ENCODE measurements at places on chromosomes 1 and 21.

DNA sequence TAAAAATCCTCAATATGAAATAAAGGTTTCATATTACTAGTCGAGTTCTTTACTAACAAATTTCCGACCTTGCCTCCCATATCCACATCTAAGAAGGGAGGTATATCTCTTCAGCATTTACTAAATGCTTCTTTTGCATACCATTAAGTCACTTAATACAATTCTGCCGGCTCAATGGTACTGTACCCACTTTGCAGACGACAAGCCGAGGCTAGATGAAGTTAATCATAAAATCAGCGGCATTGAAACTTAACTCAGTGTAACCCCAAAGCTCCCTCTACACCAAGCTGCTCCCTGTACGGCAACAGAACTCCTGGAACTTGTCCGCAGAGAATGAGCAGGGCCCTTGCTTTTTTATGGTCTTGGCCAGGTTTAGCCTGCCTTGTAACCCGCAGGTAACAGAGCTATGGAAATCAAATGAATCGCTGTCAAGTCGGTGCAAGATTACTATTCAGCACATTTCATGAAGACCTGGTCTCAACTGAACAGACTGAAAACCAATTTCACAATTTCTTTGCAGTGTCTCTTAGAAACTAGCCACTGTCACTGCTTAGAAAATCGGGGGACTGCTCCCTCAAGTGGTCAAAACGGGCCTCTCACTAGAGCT lies 738 bp downstream of the INTS7 start:
- no peak for DNase-seq

- DNase-seq = no peak
Measured at GRCh38 chr1:194227161-194227560, 1040.7 kb upstream of the B3GALT2 start.

DNA sequence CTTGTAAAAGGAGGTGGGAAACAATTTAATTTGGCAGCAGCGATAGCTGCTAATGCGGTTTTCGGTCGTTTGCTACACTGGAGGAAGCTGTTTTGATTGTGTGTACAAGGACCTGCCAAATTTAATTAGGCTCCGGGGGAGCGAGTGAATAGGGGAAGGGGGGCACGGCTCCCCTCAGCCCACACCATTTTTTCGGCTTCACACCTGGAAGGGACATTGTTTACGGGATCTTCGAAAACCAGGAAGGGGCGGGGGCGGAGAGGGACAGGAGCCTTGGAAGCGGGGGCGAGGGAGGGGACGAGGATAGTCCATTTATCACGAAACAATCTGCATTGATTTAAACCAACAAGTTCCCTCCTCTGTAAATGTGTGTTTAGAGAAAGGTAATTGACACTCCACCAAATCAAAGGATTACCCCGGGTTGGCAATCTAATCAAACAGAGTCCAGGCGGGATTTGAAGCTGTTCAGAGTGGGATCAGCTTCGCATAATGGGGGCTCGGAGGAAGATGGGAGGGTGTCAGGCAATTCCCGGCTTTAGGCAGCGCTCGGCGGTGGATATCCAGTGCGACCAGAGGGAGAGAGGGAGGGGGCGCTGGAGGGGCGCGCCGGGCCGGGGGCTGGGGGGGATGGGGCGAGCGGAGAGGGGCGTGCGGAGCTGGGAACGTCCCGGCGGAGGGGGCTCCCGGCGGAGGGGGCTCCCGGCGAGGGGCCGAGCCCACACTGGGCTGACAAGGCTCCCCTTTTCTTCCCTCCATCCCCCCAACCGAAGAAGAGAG lies 9.8 kb downstream of the PAX7 start:
- DNase-seq = no peak

DNA sequence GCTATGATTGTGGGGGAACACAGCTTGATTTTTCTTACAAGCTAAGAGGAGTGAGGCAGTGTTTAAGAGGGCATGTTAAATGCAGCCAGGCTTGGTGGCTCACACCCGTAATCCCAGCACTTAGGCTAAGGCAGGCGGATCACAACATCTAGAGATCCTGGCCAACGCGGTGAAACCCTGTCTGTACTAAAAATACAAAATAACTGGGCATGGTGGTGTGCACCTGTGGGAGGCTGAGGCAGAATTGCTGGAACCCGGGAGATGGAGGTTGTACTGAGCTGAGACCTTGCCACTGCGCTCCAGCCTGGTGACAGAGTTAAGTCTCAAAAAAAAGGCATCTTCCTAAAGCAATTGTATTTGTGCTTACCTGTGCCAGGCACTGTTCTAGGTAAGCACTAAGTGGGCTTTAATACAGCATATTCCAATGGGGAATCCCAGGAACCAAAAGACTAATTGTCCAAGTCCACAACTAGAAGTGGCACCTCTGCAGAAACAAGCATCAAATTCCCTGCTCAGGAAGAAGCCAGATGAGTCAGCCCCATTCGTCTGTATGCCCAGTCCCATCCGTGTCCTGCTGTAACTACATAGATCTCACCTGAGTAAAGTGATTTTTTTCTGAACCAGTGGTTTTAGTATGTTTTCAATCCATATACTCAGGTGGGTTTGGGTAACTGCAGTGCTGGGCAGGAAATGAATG lies 4.6 kb downstream of the RCC1 start:
- DNase-seq = no peak

DNA sequence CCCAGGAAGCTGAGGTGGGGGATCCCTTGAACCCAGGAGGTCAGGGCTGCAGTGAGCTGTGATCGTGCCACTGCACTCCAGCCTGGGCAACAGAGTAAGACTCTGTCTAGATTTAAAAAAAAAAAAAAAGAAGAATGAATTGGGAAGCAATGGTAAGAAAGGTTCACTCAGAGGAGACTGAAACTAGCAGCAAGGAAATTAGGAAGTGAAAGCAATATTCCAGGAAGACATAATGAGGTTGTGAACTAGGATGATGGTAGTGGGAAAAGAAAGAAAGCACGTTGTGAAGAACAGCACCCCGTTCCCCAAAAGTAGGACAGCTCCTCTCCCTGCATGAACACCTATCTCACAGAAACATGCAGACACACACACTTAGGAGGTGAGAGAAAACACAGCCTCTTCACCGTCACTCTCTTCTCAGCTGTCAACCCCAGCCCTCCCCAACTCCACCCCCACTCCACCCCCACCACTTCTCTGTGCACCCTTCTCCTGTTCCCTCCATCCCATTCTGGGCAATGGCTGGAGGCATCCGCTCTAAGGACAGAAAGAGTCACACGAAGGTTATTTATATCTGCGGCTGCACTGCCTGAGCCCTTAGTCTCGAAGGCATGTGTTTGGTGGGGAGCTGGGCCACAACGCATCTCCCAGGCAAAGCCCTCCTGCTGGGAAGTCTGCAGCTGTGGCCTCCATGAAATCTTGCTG lies 101.8 kb upstream of the LPGAT1 start:
- DNase-seq = no peak

GRCh38 chr1:217471403-217471802 lies 159.5 kb downstream of the GPATCH2 start:
- no peak for DNase-seq

DNA sequence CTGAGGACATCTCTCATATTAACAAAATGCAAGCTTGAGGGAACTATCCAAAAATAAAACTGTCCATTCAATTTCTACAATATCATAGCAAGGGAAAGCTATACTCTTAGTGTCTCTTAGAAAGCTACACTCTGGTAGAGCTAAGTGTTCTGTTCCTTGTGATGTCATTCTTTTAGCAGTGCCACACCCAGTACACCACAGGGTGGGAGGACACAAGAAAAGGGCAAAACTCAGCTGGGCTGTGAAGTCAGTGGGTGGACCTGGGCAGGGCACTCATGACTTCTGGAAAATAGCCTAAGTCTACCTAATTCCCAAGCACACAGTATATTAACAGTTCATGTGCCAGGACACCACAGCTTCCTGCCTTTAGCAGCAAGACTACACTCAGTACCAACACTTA lies 42.2 kb upstream of the TNFSF4 start:
- DNase-seq = no peak

All from right renal cortex interstitium (tissue), 3 donors.